Esophagus squamous epithelium (tissue), 5 donors: ENCODE measurements at places on chromosomes 4 and X.

DNA sequence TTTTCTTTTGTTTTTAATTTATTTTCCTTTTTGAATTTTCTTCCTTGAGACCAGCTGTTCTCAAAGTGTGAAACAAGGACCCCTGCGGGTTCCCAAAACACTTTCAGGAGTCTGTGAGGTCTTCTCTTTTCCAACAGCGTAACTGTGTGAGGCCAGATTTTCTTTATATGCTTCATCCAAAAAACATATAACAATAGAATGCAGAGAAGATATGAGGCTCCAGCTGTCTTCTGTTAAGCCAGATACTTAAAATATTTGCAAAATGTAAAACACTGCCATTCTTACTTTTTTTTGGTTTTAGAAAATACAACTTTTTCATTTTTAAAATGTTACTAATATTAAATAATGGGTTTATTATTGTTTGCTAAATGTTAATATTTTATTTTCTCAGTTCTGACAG, 27.8 kb downstream of the USP38 start:
- no peak for DNase-seq

DNA sequence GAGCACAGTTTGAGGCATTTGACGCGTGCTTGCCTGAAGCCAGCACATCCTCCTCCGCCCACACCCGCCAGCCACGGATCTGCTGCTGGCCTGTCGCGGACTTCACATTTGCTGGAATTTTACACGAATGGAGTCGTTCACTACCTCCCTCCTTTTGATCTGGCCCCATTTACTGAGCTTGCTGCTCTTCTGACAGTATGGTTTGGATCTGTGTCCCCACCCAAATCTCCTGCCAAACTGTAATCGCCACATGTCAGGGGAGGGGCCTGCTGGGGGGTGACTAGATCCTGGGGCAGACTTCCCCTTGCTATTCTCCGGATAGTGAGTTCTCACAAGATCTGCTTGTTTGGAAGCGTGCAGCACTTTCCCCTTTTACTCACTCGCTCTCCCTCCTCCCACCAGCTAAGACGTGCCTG, 19.9 kb upstream of the CPLX1 start:
- no peak for DNase-seq

DNA sequence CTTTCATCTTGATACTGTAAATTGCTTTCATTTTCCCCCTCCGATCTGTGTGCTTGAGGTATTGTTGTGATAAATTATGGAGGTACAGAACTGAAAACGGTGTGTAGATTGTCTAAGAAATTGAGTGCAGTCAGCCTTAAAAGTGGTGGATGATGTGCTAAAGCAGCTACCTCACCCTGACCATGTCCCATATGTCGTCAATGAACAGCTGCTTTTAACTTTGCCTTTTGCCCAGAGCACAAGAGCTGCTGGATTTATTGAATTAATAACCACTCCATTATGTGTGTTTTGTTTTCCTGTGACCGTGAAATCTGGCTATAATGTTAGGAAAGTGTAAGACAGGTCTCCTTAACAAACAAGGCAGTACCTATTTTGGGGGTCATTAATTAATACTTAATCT, 581.9 kb upstream of the PITX2 start:
- no peak for DNase-seq

- no peak for DNase-seq
Measured at GRCh38 chr4:8171984-8172924, 13.6 kb upstream of the ABLIM2 start.

DNA sequence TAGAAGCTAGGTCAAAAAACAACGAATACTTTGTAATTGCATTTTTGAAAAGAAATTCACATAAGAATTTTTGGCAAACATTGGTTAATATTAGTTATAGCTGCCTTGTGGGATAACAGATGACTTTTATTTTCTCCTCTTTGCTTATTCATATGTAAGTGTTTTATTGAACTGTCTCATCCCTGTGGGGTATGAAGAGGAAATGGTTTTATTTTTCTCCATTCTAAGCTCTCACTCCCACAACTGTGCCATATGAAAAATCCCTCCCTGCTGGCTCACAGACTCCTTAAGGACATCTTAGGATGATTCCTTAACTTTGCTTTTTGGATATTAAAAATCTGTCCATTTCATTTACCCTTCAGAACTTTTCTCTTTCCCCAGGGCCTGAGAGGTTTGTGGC, 300.6 kb downstream of the PPP1R2C start:
- no peak for DNase-seq

DNA sequence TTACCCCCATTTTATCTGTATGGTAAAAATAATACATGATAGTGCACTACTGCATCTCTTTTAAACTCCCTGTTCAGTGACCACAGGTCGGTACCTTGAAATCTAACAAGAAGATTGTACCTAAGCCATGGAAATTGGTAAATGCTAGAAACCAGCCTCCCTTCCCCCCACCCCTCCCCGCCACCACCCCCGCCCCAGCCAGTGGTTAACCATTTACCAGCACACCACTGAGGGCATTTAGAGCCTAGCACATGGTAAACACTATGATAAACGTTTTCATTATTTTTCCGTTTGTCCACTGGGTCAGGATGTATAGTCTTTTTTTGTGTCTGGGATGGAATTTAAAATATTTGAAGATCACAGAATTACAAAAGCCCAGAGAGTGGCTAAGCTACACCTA, 703 bp upstream of the FTSJ1 start:
- no peak for DNase-seq

GRCh38 chr4:67743194-67743593, 11.0 kb downstream of the GNRHR start:
- no peak for DNase-seq

- DNase-seq, result no peak
Measured at GRCh38 chr4:187633245-187633644, 362.3 kb upstream of the ZFP42 start.

DNA sequence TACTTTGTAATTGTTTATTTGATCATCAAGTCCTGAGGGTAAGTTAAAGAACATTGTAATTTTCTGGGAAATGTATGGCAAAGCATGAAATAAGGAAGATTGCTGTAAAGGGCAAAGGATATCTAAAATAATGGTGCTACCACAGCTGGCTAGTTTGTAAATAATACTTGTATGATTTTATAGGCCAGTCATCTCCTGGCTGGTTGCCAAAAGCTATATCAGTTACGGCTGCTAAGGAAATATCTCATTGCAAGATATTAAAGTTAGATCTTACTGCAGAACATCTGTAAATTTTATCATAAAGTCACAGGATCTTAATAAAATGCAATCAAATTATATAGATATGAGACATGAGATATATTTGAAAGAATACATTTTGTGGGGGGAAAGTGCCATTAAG, 150.8 kb upstream of the CXCL13 start:
- DNase-seq, result no peak

GRCh38 chr4:1783970-1784369, 9.1 kb upstream of the FGFR3 start:
- DNase-seq, result no peak

- no peak for DNase-seq
Measured at GRCh38 chr4:5036239-5036638, 15.0 kb upstream of the STK32B start.

GRCh38 chrX:71629467-71629866, 11.2 kb upstream of the CXCR3 start:
- DNase-seq, result no peak

- no peak for DNase-seq
Measured at GRCh38 chr4:48558819-48559218, 68.8 kb downstream of the ZAR1 start.

DNA sequence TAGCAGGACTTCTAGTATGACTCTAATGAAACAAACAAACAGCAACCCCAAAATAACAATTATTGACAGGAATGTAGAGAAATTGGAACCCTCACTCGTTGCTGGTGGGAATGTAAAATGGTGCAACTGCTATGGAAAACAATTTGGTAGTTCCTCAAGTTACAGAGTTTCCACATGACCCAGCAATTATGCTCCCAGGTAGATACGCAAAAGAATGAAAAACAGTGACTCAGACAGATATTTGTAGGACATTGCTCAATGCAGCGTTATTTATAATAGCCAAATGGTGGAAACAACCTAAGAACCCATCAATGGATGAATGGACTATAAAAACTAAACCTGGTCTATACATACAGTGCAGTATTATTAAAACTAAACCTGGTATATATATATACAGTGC, 646.1 kb upstream of the FRG1 start:
- DNase-seq, result no peak

DNA sequence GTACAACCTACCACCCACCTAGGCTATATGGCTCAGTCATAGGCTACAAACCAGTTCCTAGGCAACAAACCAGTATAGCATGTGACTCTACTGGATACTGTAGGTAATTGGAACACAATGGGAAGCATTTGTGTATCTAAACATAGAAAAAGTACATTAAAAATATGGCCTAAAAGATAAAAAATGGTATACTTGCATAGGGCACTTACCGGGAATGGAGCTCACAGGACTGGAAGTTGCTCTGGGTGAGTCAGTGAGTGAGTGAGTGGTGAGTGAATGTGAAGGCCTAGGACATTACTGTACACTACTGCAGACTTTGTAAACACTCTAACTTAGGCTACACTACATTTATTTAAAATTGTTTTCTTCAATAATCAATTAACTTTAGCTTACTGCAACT, 139.2 kb upstream of the RBPJ start:
- no peak for DNase-seq

- no peak for DNase-seq
Measured at GRCh38 chrX:56397636-56398035, 165.5 kb downstream of the KLF8 start.

- DNase-seq, result no peak
Measured at GRCh38 chrX:37509349-37509748, 62.1 kb upstream of the LANCL3 start.

DNA sequence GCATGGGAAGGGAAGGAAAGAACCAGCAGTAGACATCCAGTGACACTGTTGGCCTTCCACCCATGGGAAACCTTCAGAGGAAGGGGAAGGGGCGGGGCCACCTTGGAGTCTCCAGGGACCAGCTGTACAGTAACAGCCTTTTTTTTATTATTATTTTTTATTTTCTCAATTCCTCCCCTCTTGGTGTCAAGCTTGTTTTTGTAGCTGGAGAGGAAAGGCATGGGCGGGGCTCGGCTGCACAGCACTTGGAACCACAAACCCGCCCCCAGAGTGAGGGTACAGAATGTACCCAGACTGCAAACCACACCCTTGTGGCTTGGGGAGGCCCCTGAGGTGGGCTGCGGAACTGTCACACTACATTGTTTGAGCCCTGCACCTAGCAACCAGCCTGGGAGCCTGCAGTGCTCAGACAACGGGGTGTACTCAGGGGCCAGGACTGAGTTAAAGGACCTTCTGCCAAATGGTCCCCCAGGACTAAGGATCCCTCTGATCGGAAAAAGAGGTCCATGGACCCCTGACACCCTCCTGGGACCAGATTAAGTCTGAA, 45.7 kb downstream of the PRPS1 start:
- DNase-seq, result peak; percentile 86

DNA sequence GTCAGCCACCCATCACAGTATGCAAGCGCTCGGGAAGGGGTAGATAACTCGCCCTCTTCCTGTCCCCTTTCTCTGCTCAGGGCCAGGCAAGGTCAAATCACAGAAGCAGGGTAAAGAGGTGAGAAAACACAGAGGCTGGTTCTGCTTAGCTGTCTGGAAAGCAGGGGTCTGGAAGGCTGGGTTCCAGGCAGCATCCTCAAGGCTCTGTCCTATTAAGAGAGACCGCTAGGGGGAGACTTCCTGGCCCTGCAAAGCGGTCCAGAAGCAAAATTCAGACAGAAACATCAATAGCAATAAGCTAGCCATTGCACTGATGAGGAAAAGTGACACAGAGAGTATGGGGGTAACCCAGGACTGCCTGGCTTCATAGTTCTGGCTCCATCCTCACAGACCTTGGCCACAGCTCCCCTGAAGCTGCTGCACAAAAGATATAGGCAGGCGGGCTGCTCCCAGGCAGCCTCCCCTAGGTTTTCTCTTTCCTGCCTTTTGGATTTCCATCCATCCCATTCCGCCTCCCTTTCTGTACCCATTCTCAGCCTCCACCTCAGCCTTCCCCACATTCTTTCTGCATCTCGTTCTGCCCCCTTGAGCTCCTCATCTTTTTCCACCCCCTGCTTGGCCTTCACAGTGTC, 308.5 kb downstream of the EVC2 start:
- no peak for DNase-seq

GRCh38 chr4:78627046-78627965, 75.7 kb downstream of the ANXA3 start:
- DNase-seq, result no peak

- DNase-seq, result no peak
Measured at GRCh38 chrX:103431316-103431715, 55.0 kb downstream of the BEX3 start.

DNA sequence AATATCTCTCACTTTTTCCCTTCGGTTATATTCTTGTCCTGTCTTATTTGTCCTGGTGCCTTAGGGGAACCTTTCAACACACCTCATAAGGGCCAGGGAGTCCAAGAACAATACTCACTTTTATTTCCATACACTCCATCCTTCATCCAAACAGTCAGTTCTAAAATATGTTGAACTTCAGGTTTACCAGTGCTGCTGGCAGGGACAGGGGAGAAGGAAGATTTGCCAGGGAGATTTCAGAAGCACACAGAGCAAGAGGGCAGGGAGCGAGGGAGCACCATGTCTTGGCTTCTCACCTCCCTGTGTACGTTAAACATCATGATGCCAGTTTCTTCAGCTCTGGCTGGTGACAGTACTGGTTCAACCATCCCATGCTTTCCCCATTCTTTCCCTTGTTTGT, 631.1 kb upstream of the FAT1 start:
- no peak for DNase-seq

GRCh38 chr4:53040459-53040815, 178.3 kb downstream of the RASL11B start:
- DNase-seq, result no peak

DNA sequence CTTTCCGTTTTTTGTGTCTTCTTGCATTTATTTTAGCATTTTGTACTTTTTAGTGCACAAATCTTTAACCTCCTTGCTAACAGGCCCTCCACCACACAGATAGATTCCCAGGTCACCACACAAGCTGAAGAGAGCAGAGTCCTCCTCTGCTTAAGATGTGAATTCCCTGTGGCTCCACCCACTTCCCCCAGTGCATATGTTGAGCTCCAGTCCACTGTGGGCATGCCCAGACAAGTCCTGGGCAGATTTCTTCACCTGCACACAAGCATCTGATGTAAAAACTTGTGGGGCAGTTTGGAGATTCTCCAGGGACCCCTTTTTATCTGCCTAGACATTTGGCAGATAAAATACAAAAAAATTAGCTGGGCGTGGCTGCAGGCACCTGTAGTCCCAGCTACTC, 19.8 kb upstream of the PASD1 start:
- DNase-seq, result no peak

DNA sequence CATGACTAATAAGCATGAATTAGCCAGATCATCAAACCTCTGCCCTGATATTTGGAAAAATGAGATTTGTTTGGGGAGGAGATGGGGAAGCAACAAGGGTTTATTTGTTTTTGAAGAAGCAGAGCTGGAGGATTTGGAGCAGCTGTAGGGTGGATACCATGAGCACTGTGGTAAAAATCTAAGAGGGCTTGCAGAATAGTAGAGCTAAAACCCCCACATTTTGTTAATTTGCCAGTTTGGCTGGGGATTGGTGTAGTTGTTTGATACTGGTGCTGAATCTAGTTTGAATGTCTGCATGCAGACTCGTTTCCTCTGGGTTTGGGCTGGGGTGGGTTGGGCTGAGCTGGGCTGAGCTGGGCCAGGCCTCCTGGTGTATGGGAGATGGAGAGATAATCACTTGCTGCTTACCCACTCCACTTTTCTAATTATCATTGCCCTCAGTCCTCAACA, 43.7 kb downstream of the SMAD1 start:
- DNase-seq, result no peak

- no peak for DNase-seq
Measured at GRCh38 chrX:116282751-116283150, 112.2 kb downstream of the AGTR2 start.

GRCh38 chrX:130874751-130875150, 28.3 kb downstream of the ENOX2 start:
- no peak for DNase-seq

GRCh38 chrX:44735498-44735897, 108.3 kb upstream of the DUSP21 start:
- DNase-seq, result no peak
